ENCODE measurements at places on chromosomes 16 and 17. TPM values are rescaled to one million over a fixed set of nuclear protein-coding genes. Genes with fewer than 3 reads are reported as not detected.

DNA sequence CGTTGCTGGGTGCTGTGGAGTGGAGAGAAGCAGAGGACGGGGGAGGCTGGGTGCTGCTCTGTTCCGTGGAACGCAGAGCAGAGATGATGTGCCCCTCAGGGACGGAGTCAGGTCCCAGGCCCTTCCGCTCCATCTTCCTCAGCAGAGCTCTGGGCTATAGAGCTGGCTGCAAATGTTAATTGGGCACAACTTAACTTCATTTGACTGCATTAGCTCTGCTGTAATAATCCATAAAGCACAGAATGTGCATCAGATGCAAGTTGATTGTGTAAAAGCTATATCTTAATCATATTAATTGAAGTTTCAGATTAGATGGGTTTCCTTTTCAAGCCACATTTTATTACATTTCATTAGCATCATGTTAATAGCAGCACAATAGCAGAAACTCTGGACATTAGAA lies 212.6 kb downstream of the ABCC12 start:
- DNase-seq = no peak

GRCh38 chr16:57567691-57568090 lies 25.2 kb downstream of the ADGRG5 start:
- DNase-seq = no peak

- no peak for DNase-seq
Measured at GRCh38 chr17:48992444-48992843, 4.7 kb upstream of the IGF2BP1 start.

- DNase-seq = no peak
Measured at GRCh38 chr16:17017442-17017841, 453.3 kb downstream of the XYLT1 start.

DNA sequence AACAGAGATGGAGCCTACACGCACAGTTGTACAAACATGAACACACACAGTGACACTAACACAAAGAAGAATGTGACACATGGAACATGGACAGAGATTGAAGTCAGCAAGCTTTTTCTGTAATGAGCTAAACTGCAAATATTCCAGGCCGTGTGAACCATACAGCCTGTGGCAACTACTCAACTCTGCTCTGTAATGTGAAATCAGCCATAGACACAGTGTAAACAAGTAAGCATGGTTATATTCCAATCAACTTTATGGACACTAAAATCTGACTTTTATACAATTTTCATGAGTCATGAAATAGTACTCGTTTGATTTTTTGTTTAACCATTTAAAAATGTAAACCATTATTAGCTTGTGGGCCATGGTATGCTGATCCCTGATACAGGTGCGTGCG lies 120.2 kb downstream of the SMG6 start:
- no peak for DNase-seq

- DNase-seq = no peak
Measured at GRCh38 chr16:75086688-75087374, 29.7 kb downstream of the LDHD start.

DNA sequence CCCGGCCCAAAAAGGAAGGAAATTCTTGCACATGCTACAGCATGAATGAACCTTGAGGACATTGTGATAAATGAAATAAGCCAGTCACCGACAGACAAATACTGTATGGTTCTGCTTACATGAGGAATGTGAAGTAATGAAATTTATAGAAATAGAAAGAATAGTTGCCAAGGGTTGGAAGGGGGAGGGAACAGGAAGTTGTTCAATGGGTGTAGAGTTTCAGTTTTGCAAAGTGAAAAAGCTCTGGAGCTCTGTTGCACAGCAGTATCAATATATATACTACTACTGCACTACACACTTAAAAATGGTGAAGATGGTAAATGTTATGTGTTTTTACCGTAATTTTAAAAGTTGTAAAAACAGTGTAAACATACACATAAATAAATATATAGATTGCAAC lies 43.7 kb downstream of the PKD1L3 start:
- DNase-seq = no peak

GRCh38 chr16:74462361-74462760 lies 41.1 kb upstream of the CLEC18B start:
- DNase-seq = no peak

GRCh38 chr16:49827805-49828438 lies 28.0 kb downstream of the ZNF423 start:
- DNase-seq = no peak

GRCh38 chr17:78532922-78533640 lies 44.1 kb downstream of the DNAH17 start:
- DNase-seq = no peak

GRCh38 chr16:21656795-21657768 lies 4.7 kb upstream of the IGSF6 start:
- peak; percentile 80 for DNase-seq

DNA sequence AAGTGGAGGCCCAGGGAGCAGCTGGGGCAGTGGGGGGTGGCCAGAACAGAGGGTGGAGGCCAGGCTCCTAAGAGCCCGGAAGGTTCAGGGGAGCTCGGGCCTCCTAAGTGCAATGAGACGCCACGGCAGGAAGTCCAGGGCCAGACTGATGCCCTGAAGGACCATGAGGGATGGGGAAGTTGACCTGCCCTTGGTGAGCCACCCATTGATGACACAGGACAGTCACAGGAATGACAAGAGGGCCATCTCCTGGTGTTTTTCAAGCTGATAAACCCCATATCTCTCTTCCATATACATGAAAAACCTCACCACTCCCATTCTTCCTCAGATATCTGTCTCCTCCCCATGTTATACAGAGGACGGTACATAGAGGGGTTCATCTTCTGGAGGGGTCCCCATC lies 5.8 kb upstream of the MRPL58 start:
- DNase-seq = no peak

GRCh38 chr17:59637611-59638310 lies 18.1 kb downstream of the CLTC start:
- DNase-seq = no peak

DNA sequence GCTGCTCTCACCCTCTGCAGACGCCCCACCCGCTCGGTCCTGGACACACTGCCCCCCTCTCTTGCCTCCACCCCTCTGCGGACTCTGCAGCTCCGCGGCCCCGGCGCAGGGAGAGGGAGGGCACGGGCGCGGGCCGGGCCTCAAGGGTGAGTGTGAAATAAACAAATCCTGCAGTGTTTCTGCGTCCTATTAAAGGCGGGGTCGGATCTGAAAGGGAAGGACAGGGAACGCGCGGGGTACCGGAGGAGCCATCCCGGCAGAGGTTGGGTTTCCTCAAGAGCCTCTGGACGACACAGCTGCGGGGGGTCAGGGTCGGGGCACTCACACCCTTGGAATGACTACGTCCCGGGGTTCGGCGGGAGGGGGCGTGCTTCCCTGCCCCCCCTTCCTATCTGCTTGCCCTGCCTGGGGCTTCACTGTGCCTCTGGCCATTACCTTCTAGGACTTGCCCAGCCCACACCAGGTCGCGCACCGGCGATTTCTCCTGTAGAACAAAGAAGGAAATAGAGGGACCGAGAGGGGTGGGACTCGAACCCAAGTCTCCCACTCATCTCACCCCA lies 466 bp upstream of the HSF4 start:
- no peak for DNase-seq

DNA sequence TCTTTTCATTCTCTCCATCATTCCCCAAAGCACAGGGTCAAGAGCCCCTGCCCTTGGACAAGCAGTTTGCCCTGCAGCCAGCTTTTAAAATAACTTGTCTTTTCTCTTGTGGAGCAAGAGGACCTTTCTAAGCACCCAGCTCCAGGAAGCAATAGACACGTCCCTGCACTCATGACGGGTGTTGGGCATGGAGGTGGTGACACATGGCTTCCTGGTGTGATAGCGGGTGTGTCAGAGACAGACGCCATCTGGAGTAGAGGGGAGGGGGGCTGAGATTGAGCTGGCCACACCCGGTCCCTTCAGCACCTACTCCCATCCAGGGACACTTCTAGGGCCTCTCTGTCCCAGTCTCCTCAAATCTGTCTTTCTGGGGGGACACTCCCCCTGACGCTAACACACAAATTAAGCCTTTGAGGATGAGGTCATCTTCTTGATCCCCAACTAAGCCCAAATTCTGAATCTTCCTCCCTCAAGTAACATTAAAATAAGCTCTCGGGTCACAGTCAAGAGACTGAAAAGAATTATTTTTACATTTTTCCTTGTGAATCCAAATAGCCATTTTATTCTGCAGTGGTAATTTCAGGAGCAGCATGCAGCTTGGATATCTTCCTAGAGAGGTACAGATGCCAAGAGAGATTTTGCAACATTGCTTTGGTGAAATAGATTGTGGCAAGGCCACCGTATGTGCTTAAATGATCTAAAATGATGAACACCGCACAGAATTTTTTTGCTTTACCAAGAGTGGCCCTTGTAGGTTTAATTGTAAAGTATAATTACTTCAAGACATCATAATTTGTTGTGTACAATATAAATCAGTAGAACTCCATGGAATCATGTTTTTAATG lies 216.6 kb upstream of the IRX3 start:
- DNase-seq = no peak

GRCh38 chr16:4077174-4077649 lies 39.0 kb downstream of the ADCY9 start:
- DNase-seq = no peak

DNA sequence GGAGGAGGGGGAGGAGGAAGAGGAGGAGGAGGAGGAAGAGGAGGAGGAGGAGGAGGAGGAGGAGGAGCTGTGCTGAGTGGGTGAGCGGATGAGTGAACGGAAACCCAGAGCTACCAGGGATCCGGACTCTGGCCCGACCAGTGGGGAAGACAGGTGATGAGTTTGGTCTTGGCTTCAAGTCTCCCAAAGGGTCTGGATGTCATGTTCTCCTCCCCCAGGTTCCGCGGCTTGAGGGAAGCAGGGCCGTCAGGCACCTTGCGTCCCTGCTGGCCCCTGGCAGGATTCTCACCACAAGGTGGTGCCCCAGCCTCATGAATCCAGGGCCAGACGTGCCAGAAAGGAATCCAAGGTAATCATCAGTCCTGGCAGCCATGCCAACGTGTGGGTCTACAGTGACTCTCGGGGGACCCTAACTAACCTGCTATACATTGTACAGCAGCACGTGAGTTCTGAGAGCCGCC lies 13.5 kb upstream of the ABAT start:
- peak; percentile 59 for DNase-seq

DNA sequence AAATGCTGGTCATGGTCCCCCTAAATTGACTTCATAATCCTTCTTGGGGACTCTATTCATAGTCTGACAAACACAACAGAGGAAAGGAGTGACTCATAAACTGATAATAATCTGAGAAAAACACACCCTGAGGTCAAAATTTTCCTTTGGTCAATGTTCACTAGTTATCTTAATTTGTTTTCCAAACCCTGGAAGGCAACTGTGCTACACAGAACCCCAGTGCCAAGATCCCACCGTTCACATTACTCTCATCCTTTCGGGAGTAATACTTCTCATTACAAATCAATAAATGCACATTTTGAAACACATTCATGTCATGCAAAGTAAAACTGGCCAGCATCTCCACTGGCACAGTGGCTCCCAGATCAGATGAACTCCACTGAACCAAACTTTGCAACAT lies 23.2 kb downstream of the COIL start:
- no peak for DNase-seq

- DNase-seq = no peak
Measured at GRCh38 chr17:70317421-70317820, 148.1 kb downstream of the KCNJ2 start.

DNA sequence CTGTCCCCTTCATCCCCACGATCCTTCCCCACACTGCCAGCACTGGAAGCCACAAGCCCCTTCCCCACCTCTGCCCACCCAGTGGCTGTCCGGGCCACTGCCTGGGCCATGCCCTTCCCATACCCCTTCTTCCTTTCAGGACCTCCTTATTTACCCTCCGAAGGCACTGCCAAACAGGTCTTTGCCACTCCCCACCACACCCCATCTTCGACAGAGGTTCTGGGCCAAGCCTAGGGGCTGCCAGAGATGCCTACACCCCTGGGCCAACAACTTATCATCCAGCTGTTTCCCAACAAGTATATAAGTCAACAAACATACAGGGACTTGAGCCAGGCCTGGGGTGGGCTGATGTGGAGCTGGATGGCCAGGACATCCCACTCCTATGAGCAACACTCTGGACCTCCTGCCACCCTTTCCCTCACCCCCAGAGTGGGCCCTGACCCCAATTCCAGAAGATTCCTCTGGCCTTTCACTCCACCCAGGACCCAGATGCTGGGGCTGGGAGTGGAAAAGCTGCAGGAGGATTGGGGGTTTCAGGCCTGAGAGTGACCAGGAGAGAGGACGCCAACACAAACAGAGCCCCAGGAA lies 1.5 kb upstream of the PPP1R1B start:
- DNase-seq = no peak

GRCh38 chr16:51556694-51557340 lies 405.7 kb upstream of the SALL1 start:
- DNase-seq = no peak

DNA sequence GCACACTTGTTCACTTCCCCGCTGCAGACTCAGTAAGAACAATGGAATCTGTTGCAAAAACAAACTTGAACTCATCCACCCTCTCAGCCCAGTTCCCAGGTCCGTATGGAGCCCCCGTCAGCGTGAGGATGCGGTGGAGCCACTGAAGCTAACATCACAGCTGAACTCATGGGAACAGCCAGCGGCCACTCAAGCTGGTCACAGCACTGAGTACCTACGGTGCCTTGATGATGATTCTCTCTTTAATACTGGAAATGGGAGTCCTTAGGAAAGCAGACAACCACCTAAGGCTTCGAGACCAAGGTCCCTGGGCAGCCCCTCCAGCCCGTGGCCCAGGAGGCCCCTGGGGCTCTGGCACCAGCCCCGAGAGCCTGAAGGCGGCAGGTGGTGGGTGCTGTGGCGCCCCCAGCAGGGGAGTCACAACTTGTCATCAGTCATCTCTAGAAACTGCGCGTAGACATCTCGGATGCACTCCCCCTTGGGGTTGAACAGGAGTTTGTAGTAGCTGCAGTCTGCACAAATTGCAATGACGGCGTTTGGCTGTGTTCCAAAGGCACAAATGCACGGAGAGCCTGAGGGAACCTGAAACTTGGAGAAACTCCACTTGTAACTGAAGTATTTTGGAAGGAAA lies 31.0 kb upstream of the RHOT1 start:
- peak; percentile 12 for DNase-seq

GRCh38 chr17:13508896-13509295 lies 92.8 kb downstream of the HS3ST3A1 start:
- no peak for DNase-seq

DNA sequence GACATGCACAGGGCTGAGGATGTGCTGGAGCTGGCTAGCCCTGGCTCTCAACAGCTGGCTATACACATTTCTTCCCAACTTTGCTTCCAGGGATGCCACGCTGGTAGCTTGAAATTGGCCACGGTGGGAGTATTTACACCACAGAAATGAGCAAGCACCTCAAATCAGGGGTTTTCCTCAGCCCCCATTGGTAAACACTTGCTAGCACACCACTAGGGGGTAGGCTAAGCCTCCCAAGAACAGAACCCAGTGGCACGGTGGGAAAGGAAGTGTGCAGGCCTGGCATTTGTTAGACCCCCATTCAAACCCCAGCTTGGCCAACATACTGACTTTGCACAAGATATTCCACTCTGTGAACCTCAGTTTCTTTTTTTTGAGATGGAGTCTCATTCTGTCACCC lies 12.9 kb downstream of the DRC3 start:
- DNase-seq = peak; percentile 50

PPP1R27 gene
- total RNA-seq = not detected

CLEC3A gene
- total RNA-seq = not detected

NUPR1 gene
- not detected for total RNA-seq

CCDC78 gene
- 52.6 TPM for total RNA-seq

ZSCAN10 gene
- total RNA-seq = 0.49 TPM

GHDC gene
- 25.0 TPM for total RNA-seq

CES5A gene
- total RNA-seq = not detected

PLCG2 gene
- 485 TPM for total RNA-seq

MYH1 gene
- not detected for total RNA-seq

KCNH4 gene
- total RNA-seq = not detected

WNT3 gene
- 5.1 TPM for total RNA-seq

BLTP2 gene
- total RNA-seq = 177 TPM

MMP2 gene
- not detected for total RNA-seq

ASGR1 gene
- 0.85 TPM for total RNA-seq

LLGL1 gene
- 19.9 TPM for total RNA-seq
